ENCODE measurements at places on chromosomes 16 and 17. TPM values are rescaled to one million over a fixed set of nuclear protein-coding genes. Genes with fewer than 3 reads are reported as not detected.

DNA sequence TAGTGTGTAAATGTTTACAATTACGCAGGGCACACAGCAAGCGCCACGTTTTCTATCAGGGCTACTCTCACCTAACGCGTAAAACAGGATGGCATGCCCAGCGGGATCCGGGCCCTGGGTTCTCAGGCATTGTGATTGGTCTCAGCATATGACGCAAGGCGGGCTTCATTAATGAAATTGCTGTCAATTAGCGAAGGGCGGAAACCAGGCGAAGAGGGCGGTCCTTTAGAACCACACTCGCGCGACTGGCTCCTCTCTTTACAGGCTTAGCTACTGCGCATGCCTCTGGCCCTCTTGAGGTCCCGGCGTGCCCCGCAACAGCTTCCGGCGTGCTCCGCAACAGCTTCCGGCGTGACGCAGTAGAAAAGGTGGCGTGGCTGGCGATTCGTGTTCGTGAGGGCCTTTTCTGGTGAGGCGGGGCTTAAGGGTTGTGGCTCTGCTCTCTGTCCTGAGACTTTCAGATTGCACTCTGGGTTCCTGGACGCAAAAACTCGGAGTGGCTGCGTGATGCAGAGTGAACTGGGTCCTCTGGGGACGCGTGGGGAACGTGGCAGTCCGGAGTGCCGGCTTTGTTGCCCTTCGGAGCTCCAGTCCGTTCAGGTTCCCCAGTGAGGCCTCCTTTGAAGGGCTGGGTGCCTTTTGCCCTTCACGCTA, 9.2 kb downstream of the OR2C1 start:
- peak; percentile 63 for DNase-seq

DNA sequence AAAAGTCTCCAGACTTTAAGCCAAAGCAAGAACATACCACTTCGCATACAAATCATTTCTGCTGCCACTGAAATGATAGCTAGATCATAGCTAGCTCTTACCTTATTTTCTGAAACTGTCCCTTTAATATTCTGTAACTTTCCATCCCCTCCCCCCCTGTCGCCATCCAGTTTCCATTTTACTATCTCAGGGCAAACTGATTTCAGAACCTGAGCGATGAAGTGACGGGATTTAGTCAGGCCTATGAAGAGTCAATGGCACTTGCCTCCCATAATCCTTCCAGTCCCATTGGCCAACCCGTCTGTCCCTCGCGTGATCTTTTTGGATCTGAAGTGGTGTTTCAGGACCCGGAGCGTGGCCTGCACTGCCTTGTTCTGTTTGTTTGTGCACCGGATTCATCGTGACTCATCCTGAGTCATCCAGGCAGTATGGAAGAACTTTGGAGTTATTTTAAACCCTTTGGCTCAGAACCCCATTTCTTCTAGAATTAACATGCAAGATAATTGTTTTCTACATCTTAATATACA, 199.8 kb upstream of the CHMP6 start:
- DNase-seq = peak; percentile 49

- no peak for DNase-seq
Measured at GRCh38 chr17:39671651-39672521, 3.6 kb downstream of the PNMT start.

- DNase-seq = no peak
Measured at GRCh38 chr16:85395207-85395912, 217.8 kb upstream of the GSE1 start.

GRCh38 chr17:78266231-78266631, 34.8 kb downstream of the TMEM235 start:
- no peak for DNase-seq

The ITGA3 gene
- total RNA-seq = 18.0 TPM

The GNGT2 gene
- total RNA-seq = 18.4 TPM
